MV-4-11 (cell line): ENCODE measurements at places on chromosomes 5 and 9.

GRCh38 chr5:130037905-130038304, 133.6 kb downstream of the CHSY3 start:
- DNase-seq: no peak

- DNase-seq: no peak
These were observed 132.4 kb downstream of the HACD4 start for GRCh38 chr9:20898885-20899554.

DNA sequence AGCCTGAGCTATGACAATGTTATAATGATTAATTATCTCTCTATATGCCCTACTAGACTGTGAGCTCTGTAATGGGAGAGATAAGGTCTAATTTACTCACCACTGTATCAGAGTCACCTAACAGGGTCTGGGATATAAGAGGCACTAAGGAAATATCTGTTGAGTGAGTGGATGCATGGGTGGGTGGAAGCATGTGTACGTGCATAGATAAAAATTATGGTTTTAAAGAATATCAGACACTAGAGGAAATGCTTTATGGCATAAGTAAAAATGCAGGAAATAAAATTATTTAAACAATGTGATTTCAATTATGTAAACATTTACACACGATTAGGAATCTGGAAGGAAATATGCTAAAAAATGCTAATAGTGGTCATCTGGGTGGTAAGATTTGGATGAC, 137.8 kb downstream of the SPOCK1 start:
- DNase-seq: no peak

DNA sequence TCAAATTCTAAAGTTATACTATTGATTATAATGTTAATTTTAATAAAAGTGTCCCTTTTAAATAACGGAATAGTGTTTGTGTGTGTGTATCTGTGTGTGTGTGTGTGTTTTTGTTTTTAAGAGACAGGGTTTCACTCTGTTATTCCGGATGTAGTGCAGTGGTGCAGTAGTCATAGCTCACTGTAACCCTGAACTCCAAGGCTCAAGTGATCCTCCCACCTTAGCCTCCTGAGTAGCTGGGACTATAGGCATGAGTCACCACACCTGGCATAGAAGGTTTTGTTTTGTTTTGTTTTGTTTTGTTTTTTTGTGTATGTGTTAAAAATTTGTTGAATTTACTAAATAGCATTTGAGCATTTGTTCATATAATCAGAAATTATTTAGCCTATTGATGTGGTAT, 64.6 kb downstream of the YTHDC2 start:
- no peak for DNase-seq

GRCh38 chr9:1882711-1883403, 132.3 kb upstream of the SMARCA2 start:
- no peak for DNase-seq

DNA sequence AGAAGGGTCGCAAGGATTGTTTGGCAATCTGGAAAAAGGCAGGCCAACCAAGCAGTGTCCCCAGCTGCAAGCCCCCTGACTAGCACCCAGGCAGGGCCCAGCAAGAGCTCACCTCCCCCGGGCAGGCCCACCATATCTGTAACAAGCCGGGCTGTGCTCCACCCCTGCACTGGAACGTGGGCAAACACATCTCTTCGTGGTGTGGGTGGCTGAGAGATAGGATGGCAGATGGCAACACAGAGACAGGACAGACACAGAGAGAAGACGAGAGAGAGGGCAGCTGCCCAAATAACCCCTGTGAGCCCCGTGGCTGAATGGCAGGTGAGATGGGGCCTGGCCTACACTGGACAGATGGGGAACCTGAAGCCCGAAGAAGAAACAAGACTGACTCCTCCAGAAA, 9.4 kb downstream of the BBLN start:
- no peak for DNase-seq
